Activated naive CD8-positive, alpha-beta T cell treated with anti-CD3 and anti-CD28 coated beads for 36 hours (primary cell): ENCODE measurements at places on chromosomes 1 and 21. TPM values are rescaled to one million over a fixed set of nuclear protein-coding genes. Genes with fewer than 3 reads are reported as not detected.

The C1orf185 gene
- not detected for total RNA-seq

The SNX7 gene
- total RNA-seq, result not detected

The MCM3AP gene
- 117 TPM for total RNA-seq

The YARS1 gene
- total RNA-seq, result 267 TPM

The FCGR2B gene
- total RNA-seq, result 0.20 TPM

DNA sequence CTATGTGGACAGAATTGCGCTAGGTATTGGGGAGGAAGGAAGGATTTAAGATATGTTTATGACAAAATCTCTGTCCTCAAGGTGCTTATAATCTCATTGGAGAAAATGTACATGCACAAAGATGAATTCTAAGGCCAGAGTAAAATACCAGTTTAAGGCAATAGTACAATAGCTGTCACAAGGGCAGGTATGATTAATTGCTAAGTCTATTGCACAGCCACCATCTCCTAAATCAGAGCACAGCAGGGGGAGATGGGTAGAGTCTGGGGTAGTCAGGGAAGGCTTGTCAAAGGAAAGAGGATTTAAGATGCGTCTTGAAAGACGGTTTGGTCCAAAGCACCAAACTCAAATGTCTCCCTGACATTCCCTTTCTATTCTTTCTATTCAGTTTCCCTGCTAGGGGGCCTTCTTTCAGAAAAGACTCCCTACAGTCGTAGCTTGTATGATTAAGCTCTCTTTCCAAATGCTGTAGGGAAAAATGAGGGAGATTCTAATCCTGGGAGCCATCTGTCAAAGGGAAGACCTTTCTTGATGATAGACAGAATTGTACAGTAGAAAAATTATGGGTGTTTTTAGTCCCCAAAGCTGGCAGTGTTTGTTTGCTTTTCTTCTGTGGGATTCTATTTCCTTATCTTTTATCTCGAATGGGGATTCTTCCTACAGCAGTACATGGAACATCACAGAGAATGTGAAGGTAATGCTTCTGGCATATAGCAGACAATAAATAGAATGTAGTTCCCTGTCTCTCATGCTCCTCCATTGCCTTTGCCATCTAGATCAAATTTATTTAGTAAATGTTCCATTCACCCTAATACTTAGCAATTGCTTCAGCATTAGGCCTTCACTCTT is 107.6 kb upstream of the NFIA start:
- no peak for DNase-seq
- H3K4me1 ChIP-seq, result peaks cover 2% of the 10 kb centered on the region
- no peak overlapping the region for H3K27ac ChIP-seq
- H3K4me3 ChIP-seq, result no peak overlapping the region
- no peaks in the 10 kb centered on the region for H3K36me3 ChIP-seq
- no peaks in the 10 kb centered on the region for H3K27me3 ChIP-seq

GRCh38 chr1:224348137-224348536 is 8.5 kb upstream of the CNIH4 start:
- H3K36me3 ChIP-seq, result peaks cover 3% of the 10 kb centered on the region
- no peak overlapping the region for H3K27ac ChIP-seq
- DNase-seq, result no peak

DNA sequence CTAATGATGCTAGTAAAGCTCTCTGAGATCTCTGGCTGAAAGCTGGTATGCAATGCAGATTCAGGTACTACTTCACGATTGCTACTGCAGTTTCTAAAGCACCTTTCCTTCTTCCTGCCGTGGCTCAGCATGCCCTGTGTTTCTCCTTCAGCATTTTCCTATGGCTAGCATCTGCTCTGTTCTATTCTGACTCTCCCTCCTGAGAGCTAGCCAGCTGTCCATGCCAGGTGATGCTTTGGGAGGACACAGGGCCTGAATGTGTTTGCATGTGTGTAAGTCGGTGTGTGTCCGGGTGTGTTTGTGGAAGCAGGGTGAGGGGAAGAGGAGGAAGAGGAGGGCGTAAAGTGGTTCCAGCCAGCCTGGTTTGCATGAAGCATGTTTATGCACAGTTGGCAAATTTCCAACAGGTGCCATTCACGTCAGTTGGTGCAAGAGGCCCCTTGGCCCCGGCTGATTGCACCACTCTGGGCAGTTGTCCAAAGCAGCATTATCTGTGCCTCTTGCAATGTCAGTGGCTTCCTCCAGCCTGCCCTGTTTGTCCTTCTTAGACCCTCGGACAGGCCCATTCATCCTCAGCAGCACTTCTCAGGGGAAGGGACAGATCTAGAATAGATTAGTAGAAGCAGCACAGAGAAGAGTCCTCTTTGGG is 433.3 kb downstream of the DISC1 start:
- no peak overlapping the region for H3K4me3 ChIP-seq
- H3K27me3 ChIP-seq, result no peaks in the 10 kb centered on the region
- H3K4me1 ChIP-seq, result no peaks in the 10 kb centered on the region
- no peaks in the 10 kb centered on the region for H3K36me3 ChIP-seq

DNA sequence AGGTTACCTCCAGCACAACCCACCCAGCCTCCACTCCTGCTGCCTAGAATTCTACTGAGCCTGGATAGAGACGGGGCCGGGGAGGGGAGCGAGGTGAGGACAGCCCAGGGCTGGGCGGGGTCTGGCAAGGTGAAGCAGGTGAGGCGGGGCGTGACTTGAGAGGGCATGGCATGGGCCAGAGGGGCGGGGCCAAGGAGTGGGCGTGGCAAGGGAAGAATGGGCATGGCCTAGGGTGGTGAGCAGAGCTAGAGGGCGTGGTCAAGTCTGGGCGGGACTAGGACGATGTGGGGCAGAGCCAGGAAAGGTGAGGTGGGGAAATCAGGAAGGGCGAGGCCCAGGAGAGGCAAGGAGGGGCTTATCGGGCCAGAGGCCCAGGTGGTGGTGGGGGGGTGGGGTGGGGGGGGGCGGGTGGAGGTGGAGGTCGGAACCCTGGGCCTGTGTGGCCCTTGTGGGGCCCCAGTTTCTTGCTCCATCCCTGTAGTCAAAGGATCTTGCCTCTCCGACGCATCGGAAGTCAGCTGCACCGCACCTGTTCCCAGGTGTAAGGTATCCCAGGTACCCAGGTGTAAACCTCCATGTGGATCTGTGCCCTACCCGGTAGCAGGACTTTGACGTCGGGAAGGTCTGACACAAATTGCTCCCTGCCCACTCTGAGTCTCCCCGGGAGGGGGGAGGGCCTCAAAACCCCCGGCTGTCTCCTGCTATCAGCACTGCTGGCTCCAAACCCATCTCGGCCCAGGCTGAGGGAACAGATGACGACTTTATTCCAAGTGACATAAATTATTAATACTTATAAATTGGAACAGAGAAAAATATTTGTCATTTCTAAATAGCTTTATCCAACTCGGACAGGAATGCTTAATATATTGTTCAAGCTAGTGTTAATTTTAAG is 32.9 kb upstream of the UTS2 start:
- H3K27ac ChIP-seq, result no peak overlapping the region
- H3K36me3 ChIP-seq, result no peaks in the 10 kb centered on the region
- peaks cover 32% of the 10 kb centered on the region for H3K27me3 ChIP-seq
- H3K4me3 ChIP-seq, result no peak overlapping the region
- DNase-seq, result peak; percentile 40
- peaks cover 1% of the 10 kb centered on the region for H3K4me1 ChIP-seq

- H3K27me3 ChIP-seq, result peaks cover 31% of the 10 kb centered on the region
- no peak overlapping the region for H3K4me3 ChIP-seq
- peaks cover 3% of the 10 kb centered on the region for H3K36me3 ChIP-seq
- no peak overlapping the region for H3K27ac ChIP-seq
- H3K4me1 ChIP-seq, result peaks cover 6% of the 10 kb centered on the region
Measured at GRCh38 chr21:43829575-43830119, 35.4 kb upstream of the AGPAT3 start.

- peaks cover 27% of the 10 kb centered on the region for H3K4me1 ChIP-seq
- peaks cover 23% of the 10 kb centered on the region for H3K36me3 ChIP-seq
- H3K27ac ChIP-seq, result no peak overlapping the region
- H3K27me3 ChIP-seq, result no peaks in the 10 kb centered on the region
Measured at GRCh38 chr1:84968865-84969264, 28.0 kb downstream of the MCOLN2 start.

DNA sequence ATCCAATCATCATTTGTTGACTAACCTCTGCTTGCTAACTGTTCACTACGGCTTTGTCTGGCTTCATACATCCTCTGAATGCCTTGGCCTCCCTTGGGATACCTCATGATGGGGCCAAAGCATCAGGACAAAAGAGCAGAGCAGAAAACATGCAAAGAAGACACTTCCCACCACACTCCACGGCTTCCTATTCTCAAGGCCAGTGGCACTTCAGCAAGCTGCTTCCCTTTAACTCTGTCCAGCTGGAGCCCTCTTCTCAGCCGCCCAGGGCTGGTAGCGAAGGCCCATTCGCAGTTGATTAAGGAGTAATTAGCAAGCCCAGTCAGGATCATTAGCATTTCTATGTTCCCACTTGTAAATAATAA is 224.3 kb upstream of the FGGY start:
- peaks cover 3% of the 10 kb centered on the region for H3K36me3 ChIP-seq
- H3K27me3 ChIP-seq, result no peaks in the 10 kb centered on the region
- H3K4me1 ChIP-seq, result peaks cover 22% of the 10 kb centered on the region
- H3K4me3 ChIP-seq, result no peak overlapping the region
- peak overlapping the region; percentile 72 for H3K27ac ChIP-seq
- no peak for DNase-seq

- peaks cover 53% of the 10 kb centered on the region for H3K4me1 ChIP-seq
- no peak overlapping the region for H3K27ac ChIP-seq
- H3K27me3 ChIP-seq, result no peaks in the 10 kb centered on the region
- DNase-seq, result no peak
- peaks cover 7% of the 10 kb centered on the region for H3K36me3 ChIP-seq
Measured at GRCh38 chr1:110643879-110644472, 30.8 kb downstream of the KCNA3 start.

DNA sequence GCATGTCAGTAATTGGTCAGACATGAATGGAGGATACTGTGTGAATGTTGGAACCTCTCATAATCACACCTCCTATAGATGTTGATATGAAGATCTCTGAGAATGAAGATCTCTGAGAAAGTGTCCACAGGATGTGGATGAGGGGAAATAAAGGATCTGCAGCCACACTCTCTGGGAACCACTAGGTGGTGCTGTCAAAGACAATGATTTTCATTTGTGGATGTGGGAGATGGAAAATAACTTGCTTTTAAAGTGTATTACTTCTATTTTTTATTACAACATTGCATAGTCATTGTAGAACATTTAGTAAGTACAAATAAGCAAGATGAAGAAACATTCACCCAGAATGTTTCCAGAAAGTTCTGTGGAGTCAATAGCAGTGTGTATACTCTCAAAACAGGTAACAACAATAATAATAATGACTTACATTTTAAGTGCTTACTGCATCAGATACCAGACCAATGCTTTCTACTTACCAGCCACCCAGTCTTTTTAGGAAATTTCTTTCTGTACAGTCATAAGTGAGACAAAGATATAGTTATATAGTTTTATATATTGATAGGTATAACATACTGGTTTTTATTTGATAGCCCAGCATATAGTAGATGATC is 128.2 kb downstream of the ATG4C start:
- H3K4me1 ChIP-seq, result peaks cover 8% of the 10 kb centered on the region
- H3K27ac ChIP-seq, result no peak overlapping the region
- no peak for DNase-seq
- H3K4me3 ChIP-seq, result no peak overlapping the region
- no peaks in the 10 kb centered on the region for H3K36me3 ChIP-seq

DNA sequence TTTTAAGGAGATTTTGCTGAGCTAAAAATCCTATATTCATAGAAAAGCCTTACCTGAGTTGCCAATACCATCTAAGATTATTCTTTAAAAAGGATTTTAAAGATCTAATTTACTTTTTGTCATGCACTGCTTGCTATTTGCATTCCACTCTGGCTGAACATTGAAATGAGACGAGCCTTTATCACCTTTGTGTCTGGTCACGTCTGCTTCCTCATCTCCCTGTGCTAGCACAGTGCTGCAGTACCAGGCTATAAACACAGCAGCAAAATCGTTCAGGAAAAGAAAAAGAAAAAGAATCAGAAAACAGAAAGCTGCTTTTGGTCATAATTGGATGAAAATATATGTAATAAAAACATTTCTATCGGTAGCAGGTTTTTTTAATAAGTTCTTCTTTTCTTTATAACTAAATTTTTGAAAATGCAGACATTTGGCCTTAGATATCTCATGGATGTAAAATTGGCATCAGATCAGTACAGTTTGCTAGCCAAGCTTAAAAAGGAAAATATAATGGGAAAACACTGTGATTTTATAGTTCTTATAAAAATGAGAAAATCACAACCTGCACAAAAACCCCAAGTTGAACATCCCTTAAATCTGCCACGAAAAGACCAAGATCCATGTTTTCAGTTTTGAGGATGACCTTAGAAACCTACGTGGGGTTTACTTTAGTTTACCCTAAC is 735.7 kb upstream of the CXADR start:
- no peaks in the 10 kb centered on the region for H3K36me3 ChIP-seq
- no peaks in the 10 kb centered on the region for H3K27me3 ChIP-seq
- no peak overlapping the region for H3K4me3 ChIP-seq
- no peak for DNase-seq
- no peaks in the 10 kb centered on the region for H3K4me1 ChIP-seq

DNA sequence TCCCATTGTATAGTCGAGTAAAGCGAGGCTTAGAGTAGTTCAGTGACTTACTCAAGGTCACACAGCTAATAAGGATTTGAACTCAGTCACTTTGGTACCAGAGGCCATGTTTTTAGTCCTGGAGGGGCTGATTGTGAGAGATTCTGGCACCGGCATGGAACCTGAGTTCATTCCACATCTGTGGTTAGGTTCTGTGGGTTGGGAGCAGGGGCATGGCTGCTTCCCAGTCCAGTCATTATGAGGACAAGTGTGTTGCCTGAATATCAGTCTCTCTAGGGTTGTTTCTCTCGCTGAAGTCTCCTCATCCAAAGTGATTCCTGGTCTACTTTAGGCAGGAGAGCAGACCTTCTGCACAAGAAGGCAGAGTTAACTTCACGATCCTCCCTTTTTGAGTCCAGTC is 90.6 kb downstream of the C1orf94 start:
- H3K27me3 ChIP-seq, result peaks cover 29% of the 10 kb centered on the region
- H3K4me3 ChIP-seq, result no peak overlapping the region
- H3K4me1 ChIP-seq, result no peaks in the 10 kb centered on the region
- H3K36me3 ChIP-seq, result no peaks in the 10 kb centered on the region
- no peak overlapping the region for H3K27ac ChIP-seq

GRCh38 chr1:92126088-92126487 is 45.9 kb downstream of the BTBD8 start:
- no peak overlapping the region for H3K4me3 ChIP-seq
- no peaks in the 10 kb centered on the region for H3K27me3 ChIP-seq
- no peak overlapping the region for H3K27ac ChIP-seq
- peaks cover 8% of the 10 kb centered on the region for H3K36me3 ChIP-seq
- DNase-seq, result no peak

- no peak for DNase-seq
- no peak overlapping the region for H3K27ac ChIP-seq
- no peaks in the 10 kb centered on the region for H3K4me1 ChIP-seq
- no peak overlapping the region for H3K4me3 ChIP-seq
- peaks cover 4% of the 10 kb centered on the region for H3K27me3 ChIP-seq
Measured at GRCh38 chr1:202012544-202013478, 2.4 kb downstream of the ELF3 start.
